ENCODE measurements at places on chromosomes 5 and 9.

DNA sequence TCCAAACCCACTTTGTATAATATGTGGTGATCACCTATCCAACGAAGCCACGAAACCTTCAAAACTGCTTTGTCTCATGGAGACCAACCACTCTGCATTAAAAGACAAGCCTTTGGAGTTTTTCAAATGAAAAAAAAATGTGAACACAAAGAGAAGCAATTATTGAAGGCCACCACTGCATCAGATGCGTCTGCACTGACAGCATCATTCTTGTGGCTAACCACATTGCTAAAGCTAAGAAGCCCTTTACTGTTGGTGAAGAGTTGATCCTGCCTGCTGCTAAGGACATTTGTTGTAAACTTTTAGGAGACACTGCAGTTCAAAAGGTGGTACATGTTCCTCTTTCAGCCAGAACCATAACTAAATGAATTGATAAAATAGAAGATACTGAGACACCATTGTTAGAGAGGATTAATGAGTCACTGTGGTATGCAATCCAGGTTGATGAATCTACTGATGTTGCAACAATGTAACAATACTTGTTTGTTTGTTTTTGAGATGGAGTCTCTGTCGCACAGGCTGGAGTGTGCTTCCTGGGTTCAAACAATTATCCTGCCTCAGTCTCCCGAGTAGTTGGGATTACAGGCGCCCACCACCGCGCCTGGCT, 45.4 kb downstream of the TAF11L14 start:
- no peak for DNase-seq

DNA sequence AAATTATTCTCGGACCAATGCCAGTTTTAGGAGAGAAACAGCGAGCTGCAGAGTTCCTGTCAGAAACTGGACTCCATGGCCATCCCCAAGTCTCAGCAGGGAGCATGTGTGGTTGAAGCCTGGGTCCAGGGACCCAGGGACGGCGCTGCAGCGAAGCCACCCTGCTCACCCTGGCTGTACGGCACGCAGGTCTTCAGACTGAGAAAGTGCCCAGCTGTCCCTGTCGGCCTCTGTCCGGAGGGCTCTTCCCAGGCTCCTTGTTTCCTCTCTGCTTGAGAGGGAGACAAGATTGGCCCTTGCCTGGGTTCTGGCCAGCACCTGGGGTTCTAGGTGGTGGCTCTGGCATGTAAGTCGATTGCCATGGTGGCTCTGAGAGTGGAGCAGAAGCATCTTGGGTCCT, 26.9 kb downstream of the PTGES2 start:
- no peak for DNase-seq

GRCh38 chr9:136485049-136486045, 2.5 kb upstream of the SEC16A start:
- DNase-seq, result peak; percentile 64

DNA sequence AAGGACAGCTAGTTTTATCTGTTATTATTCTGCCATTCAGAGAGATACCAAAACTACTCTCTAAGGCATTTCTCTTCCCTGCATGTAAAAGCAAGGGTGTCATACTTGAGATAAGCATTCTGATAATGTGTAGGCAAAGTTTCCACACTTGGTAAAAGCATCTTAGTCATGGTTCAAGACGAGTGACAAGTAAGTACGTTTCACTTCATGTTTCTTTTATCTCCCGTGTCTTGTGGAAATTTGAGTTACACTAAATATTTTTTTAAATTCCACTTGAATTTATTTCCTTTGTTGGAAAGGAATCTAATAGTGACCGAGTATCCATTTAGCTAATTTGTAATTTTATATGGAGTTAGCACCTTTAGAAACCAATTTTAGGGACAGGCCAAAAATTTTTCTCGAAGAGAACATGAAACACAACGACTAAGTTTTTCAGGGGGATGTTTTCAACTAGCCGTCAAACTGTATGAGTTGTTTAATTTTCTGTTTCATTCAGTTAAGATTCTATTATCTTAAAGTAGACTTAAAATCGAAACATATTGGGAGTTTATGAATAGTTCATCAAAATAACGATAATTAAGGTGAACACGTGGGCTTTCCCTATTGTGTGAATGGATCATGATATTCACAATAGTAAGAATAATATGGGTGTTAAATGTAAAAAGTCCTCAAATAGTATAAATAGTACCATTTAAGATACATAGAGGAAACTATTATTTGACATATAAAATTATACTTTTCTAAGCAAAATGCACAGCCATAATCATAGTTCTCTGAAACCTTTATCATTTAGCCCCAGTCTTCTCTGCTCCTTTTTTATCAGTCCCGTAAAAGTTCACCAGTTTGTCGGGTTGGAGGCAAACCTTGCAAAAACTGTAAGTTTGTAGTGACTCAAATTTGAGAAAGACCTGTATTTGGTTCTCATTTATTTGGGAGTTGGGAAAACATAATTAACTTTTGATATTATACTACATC, 1.6 kb downstream of the RFESD start:
- no peak for DNase-seq

- DNase-seq, result no peak
Measured at GRCh38 chr5:154243736-154244135, 53.2 kb downstream of the GALNT10 start.

DNA sequence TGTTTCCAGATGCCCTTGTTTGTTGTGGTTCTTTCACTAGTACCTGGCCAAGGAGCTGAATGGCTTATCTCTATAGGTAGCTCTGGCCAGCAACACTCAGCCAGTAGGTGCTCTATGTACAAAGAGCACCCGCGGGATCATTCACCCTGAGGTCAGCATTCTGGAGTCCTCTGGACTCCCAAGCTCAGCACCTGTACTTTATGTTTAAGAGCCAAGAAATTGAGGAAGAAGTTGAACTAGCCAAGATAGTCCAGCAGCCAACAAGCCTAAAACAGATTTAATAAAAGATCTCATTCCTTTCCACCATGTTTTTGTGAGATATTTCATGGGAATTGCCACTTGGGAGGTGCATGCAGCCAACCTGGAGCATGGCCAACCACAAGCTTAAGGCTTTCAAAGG, 242.6 kb upstream of the PAPPA start:
- DNase-seq, result no peak

GRCh38 chr9:129989740-129990139, 53.2 kb downstream of the FNBP1 start:
- DNase-seq, result no peak

DNA sequence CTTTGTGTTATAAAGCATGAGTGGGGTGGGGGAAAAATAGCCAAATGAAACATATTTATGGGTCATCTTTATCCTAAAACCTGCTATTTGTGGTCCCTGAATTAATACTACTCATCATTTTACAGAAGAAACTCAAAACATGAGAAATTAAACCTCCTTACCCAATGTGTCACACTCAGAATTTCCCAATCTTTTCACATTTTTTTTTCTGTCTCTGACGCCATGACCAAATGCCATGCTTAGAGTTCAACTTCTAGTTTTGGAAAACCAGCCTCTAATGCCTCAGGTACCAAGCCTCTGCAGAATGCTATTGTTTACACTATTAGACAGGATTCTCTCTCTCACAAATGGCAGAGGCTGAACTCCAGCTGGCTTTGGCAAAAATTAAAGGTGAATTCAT, 505.5 kb upstream of the WWC1 start:
- no peak for DNase-seq

GRCh38 chr5:14900693-14901461, 29.3 kb upstream of the ANKH start:
- DNase-seq, result no peak

DNA sequence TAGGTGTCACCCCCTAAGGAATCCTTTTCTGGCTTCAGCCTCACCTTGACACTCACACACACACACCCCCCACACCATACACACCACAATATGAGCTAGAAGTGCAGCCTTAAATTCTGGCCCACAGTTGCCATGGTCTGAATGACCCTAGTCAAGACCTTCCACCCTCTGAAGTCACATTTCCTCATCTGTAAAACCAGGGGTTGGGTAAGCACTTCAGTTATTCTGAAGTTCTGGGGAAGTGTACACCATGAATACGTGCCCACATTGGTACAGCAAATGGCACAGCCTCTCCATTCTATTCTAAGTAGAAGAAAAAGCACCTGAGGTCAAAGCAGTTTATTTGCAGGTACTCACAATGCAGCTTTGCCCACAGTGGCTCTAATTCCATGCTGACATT, 372.8 kb upstream of the KLF4 start:
- no peak for DNase-seq

DNA sequence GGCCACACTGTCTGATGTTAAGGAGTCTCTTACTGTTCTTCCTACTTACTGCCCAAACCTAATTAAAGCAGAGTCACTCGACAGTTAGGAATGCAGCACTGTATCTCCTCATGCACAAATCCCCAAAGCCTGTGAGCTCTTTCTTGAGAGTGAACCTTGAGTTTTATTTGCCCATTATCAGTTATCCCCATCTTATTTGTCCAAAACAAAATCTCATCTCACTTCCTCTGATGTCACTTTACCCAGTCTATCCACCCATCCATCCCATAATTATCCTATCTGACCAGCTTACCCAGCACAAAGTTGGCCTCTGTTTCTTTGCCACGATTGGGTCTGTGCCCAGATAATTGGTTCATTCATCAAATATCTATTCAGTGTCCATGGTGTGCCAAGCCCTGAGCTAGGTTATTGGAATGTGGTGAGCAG, 250.8 kb downstream of the SLIT3 start:
- no peak for DNase-seq

DNA sequence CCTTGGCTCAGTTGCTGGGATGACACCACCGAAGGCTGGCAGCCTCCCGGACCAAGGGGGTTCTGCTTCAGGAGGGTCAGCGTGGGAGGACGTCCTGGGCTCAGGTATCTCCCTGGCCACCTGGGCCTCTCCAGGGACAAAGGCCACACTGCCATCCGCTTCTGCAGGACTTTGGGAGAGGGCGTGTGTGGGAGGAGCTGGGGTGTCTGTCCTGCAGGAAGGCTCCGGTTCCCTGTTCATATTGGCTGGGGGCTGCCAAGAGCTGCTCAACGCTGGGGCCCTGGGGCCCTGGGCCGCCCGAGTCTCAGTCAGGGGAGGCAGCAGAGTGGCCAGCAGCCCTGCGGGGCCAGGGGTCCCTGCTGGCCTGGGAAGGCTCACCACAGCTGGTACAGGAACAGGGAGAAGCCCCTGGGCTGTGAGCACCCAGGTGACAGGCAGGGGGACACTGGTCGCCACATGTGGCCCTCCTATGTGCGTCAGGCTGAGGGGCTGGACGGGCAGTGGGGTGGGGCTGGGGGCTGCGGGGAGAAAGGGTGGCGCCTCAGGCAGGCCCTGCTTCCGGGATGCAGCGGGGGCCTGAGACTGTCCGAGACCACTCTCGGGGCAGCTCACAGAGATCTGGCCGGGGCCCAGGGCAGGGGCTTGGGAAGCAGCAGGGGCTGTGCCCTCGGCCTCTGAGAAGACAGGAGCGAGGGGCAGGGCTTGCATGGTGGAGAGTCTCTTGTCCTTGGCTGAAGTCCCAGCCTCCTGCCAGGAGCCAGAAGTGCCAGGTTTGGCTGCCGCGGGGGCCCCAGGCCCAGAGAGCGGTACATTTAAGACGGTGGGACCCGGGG, 4.9 kb upstream of the CARD9 start:
- no peak for DNase-seq

Measured in activated CD8-positive, alpha-beta memory T cell treated with anti-CD3 and anti-CD28 coated beads for 4 hours (primary cell).